Globus pallidus (tissue), 1 donor: ENCODE measurements at places on chromosomes 2 and 18.

DNA sequence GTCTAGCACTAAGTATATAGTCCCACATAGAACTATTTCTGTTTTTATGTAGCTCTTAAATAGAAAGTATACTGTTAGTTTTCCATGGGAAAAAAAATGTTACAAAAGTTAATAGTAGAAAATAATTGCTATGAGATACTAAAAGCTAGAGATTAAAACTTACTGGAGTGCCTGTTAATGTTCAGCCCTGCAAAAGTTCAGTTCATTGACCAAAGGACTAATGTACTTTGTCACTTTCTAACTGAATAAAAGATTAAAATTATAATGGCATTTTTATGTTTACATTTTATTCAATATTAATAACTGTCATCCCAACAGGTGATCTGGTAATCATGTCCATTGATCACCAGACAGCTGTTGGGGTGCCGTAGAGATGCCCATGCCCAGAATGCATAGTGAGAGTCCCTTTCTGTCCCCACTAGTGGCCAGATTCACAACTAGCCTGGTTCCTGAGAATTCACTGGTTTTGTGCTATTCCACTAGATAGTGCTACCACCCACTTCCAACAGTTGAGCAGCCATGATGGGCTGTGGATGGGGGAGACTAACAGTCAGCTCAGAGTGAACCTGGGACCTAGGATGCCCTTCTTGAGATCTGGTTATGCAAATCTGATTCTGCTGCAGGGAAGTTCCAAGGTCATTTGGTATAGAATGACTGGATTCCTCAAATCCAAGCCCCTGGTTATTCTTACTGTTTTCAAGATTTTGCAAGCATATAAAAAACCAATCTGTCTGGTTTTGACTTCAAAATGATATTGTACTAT lies 57.8 kb downstream of the AFTPH start:
- DNase-seq = no peak

GRCh38 chr2:144517866-144518747 lies 1.8 kb downstream of the ZEB2 start:
- peak; percentile 62 for DNase-seq

- no peak for DNase-seq
Measured at GRCh38 chr2:178592655-178593054, 112.4 kb downstream of the PLEKHA3 start.

GRCh38 chr18:50374753-50375391 lies at the start of gene SKA1:
SKA1 (plus strand) TSS chr18:50375046; CDS start chr18:50375831, 785 bp downstream.
- DNase-seq = peak; percentile 93

DNA sequence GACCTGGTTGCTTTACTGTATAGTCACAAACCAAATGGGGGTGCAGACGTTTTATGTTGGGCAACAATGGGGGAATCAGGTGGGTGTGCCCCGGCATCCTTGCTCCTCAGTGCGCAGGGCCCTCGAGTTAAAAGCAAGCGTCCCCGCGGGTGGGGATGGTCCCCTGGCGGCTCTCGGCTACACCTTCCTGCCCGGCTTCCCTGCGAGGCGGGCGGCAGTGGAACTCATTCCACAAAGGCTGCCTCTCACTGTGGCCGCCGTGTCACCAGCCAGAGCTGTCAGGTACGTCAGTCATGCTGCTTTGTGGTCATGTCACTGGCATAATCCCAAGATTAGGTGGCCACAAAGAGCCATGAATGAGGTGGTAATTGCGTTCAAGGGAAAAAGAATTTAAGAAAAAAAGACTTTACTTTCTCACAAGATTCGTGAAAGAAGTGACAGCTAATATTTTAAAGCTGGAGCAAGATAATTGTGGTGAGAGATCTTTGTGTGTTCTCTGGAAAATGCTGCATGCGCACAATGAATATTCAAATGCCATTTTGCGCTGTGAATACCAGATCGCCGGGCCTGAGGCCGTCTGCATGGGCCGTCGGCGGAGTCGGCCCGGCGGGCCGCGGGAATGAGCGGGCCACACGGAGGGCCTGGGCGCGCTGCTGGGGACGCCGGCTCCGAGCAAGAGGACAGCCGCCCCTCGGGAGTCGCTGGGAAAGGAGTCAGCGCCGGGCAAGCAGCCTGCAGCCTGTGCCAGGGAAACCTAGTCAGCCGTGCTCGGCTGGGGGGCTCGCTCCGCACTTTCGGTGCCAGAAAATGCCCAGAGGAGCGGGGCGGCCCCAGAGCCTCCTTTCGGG lies 82.3 kb upstream of the LDLRAD4 start:
- no peak for DNase-seq

DNA sequence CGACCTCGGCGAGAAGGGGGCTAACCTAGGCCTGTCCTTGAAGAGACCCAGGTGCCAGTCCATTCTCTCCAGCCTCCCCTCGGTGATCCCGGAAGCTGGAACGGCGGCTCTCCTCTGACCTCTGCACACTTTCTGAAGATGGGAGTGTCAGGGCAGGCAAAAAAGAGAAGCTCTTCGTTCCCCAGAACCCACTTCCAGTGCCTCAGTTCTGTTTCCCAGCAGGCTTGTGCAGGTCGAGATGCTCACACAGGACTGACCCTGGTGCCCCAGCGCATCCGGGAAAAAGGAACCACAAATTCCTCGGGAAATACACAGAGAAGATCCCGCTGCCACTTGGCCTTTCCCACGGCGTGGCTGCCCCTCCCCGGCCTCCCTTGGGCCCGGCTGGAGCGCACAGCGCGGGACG lies 681 bp upstream of the PTPN18 start:
- no peak for DNase-seq

GRCh38 chr2:159976527-159977160 lies 85.8 kb downstream of the PLA2R1 start:
- no peak for DNase-seq

DNA sequence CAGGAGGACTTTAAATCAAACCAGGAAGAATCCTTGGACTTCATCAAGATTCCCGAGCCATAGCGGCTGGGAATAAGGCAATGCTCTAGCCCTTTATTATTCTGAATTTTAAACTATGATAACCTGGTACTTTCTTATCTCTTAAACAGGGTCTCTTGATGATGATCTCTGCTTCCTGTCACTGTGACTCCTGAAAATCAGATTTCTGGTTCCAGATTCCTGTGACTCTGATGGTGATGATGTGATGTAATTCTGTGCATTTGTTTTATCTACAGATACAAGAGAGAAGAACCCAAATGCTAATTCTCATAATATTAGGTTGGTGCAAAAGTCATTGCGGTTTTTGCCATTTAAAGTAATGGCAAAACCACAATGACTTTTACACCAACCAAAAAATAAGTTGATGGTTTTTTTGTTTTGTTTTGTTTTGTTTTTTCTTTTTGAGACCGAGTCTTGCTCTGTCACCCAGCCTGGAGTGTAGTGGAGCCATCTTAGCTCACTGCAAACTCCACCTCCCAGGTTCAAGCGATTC lies 116.3 kb upstream of the CREB1 start:
- no peak for DNase-seq

- DNase-seq = no peak
Measured at GRCh38 chr18:56381196-56381595, 257.2 kb downstream of the TXNL1 start.

- peak; percentile 24 for DNase-seq
Measured at GRCh38 chr2:135875491-135876065, 665 bp downstream of the MCM6 start.

DNA sequence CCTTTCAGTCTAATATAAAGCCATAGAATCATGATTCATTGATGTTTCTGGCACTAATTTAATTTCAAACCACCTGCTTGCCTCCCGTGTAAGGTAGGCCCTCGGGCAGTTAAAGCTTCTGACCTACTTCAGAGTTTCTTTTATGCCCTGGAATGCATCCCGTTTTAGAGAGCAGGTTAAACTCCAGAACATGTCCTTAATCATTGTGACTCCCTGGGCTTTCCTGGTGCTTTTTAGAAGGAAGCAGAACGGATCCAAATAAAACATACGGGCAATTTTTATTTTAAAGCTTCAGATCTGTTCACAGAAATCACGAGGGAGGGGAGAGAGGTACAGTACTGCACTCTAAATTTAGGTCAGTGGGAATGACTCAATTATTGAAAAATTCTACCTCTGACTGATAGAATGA lies 134.8 kb downstream of the GCA start:
- DNase-seq = no peak

DNA sequence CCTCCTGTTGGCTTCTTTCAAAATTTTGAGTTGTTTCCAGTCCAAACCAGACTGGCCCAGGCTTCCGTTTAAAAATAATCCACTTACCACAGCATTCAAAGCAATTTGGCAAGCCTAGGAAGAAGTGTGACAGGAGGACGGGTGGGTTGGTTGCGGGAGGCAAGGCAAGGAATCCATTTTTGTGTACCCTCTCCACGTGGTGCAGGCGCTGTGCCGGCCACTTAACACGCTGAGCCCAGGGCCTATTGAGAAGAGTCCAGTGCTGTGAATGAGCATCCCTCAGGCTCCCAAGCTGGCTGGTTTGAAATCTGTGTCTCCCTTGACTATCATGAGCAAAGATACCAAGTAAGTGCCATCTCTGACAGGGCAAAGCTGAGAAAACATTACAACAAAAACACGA lies 160.9 kb downstream of the NCKAP5 start:
- no peak for DNase-seq

GRCh38 chr2:233061591-233062450 lies 1.7 kb downstream of the INPP5D start:
- DNase-seq = no peak

DNA sequence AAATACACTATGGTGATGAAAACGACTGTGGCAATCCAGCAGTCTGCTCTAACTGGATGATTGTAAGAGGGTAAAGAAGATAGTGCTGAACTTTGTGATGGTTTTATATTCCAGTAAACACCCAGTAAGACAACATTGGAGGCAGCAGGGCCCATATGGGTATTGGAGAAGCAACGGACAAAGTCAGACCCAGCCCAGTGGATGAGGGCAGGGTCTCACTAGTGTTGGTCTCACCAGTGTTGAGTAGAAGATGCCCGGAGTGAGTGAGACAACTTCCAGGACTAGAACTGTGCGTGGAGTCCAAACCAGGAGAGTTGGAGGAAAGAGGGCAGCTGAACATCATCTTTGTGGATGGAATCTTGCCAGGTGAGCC lies 71.9 kb upstream of the CELF4 start:
- DNase-seq = no peak

DNA sequence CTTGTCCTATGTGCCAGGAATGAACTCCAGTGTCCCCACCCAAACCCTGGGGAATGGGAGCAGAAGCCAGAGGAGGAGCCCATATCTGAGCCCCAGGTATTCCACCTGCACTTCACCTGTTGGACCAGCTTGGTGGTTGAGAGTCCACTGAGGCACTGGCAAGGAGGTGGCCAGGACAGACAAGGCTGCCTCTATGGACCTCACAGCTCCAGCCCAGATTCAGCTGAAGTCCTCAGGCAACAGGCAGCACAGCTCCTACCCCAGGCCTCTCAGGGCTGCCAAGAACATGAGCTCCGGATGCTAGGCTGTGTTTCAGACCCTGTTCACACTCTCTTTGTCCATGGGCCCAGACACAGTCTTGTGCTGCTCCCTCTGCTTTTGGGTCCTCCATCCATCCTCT lies 2.9 kb upstream of the IL1F10 start:
- no peak for DNase-seq

GRCh38 chr2:173997269-173997668 lies 32.1 kb upstream of the SP3 start:
- peak; percentile 51 for DNase-seq

DNA sequence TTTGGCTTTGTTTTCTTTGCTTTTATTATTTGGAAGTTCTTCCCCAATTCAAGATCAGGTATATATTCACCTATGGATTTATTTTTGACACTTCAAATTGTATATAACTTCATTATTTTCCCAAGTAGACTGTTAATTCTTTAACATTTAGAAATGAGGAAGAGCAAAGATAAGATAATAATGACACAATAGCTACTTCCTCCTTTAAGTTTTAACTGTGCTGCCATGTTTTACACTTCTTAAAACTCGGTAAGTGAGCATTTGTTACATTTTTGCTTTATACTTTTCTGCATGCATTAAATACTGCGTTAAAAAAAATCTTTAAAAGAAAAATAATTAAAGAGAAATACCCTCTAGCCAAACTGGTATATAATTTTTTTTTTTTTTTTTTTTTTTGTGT lies 32.5 kb downstream of the SLC66A3 start:
- DNase-seq = no peak
